CD14-positive monocyte (primary cell): ENCODE measurements at places on chromosomes 7 and 10.

DNA sequence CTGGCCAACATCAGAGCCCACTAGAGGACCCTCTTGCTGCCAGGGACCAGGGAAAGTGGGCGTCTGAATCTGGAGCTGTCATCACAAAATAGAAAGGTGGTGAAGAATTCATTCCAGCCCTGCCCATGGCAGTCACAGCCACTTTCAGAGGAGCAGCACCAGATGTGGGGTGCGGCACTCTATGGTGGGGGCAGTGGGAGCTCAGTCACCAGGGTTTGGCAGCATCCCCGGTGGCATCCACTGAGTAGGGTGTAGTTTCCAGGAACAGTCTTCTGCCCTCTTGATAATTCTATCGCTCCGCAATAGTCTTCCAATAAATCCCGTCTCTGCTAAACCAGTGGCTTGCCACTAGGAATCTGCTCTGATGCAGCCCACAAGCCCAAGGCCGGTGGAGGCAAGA, 108.5 kb upstream of the TCF7L2 start:
- DNase-seq = no peak

DNA sequence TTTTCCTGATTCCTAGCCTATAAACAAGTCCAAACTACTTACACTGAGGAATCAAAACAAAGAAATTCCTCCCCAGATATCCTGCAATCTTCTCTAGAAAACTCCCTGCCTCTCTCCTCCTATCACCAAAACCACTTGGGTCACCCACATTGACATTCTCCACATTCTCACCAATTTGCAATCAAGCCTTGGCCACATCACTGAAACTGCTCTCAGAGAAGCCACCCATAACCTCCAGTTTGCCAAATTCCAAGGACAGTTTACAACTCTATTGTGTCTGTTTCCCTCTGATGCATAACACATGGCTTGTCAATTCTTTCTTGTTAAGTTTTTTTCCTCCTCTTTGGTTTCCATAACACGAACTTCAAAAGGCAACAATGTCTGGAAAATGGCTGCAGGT, 233.5 kb downstream of the XPNPEP1 start:
- DNase-seq = no peak

DNA sequence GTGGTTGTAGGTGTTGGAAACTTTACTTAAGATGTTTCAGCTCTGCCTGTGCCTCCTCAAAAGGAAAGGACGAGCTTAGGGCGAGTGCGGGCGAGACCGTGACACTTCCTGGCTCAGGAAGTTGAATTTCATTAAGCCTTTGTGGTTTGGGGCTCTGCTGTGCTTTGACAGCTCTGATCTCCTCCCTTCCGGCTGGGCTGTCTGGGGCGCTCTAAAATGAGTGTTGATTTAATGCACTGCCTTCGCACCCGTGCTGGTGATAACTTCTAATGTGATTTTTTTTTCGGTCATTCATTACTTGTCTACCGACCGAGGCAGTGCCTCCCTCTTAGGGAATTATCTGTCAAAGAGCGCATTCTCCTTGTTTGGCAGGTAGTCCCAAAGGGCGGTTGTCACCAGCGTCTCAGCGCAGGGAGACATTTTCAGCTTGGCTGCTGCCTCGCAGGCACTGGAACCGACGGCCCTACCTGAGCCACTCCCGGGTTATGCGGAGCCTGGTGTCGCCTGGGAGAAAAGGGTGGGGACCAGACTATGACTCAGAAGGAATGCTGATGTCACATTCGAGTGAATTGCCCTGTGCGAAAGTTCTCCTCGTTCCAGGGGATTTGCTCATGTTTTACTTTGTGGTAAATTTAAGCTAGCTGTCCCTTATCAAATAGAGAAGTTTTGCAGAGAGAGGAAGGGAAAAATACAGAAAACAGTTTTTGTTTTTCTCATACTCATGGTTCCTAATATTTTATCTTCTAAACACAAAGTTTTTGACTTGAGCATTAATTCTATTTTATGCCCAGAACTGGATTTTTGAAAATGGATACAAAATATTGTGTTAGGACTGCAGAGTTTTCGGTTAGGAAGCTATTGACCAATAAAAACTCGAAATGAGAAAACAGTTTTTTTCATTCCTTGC, 920 bp downstream of the TES start:
- DNase-seq = peak; percentile 95

DNA sequence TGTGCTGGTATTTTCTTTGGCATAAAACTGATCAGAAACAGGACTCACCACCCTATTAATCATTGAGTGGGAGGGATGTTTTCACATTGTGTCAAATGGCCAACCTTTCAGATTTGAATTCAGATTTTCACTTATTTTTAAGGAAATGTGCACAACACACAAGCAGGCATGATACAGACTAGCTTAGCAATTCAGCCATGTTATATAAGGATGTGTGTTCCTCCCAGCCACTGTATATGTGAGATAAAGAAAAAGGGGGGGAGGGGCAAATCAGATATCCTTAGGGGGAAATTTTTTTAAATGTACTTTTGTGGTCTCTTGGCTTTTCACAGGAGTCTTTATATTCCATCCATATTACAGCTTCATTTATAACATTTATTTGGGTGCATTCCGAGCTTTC, 3.1 kb downstream of the GAD2 start:
- DNase-seq = no peak

DNA sequence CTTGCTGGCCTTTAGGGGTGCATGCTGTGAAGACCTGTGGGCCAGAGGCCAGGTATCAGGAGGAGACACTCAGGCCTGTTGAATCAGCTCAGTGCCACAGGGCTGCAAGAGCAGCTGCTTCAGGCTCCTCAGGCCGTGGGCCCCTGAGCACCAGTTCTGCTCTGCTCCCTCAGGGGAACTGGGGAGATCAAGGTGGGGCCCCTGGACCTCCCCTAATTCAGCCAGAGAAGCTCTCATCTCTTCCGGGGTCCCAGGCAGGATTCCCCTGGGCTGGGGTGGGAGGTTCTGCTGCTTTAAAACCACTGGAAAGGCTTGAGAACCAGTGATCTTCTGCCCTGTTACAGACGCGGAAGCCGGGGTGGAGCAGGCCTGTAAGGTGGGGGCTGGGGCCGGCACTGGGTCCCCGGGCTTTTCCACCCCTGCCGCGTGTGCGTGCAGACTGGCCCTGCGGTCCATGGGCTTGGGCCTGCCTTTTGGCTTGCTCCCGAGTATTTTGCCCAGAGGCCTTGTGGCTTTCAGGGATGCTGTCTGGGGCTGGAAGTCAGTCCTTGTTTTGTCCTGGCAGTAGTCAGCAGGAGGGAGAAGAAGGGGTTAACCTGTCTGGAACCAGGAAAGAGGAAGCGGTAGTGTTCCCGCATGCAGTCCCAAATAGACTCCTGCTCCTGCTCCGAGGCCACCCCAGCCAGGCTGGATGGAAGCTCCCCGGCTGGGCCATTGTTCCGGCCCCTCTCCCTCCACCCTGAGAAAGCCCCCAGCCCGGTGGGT, 74.3 kb downstream of the LHPP start:
- no peak for DNase-seq

DNA sequence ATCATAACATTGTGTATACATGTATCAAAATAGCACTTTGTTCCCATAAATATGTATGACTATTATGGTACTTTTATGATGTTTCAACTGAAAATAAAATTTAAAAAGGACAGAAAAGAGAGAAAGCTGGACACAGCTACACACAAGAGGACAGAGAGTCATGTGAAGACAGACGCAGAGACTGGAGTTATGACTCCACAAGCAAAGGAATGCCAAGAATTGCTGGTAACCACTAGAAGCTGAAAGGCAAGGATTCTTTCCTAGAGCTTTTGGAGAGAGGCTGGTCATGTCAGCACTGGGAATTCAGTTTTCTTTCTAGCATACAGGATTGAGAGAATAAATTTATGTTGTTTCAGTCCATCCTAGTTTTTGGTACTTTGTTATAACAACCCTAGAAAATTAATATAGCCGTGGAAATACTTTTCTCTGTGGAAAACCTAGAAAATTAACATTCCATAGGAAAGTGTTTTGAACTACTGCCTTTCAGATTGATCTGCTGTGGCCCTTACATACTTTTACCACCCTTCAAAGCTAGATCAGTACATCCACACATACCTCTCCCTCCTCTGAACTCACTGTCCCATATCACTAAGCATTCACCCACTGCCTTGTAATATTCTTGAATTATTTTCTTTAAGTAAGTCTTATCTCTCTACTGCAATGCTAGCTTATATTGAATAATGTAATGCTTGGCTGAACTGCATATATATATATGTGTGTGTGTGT, 575.3 kb downstream of the IPMK start:
- no peak for DNase-seq

- DNase-seq = peak; percentile 36
These were observed 41.3 kb downstream of the CCDC6 start for GRCh38 chr10:59865101-59865500.

- DNase-seq = peak; percentile 77
These were observed 26.0 kb upstream of the MALSU1 start for GRCh38 chr7:23273141-23273599.

DNA sequence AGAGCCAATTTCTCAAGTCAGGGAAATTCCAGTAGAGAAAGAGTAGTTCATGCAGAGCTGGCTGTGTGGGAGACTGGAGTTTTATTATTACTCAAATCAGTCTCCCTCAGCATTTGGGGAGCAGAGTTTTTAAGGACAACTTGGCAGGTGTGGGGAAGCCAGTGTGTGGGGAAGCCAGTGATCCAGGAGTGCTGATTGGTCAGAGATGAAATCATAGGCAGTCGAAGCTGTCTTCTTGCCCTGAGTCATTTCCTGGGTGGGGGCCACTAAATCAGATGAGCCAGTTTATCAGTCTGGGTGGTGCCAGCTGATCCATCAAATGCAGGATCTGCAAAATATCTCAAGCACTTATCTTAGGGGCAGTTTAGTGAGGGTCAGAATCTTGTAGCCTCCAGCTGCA, 194.6 kb upstream of the NRG3 start:
- DNase-seq = no peak

DNA sequence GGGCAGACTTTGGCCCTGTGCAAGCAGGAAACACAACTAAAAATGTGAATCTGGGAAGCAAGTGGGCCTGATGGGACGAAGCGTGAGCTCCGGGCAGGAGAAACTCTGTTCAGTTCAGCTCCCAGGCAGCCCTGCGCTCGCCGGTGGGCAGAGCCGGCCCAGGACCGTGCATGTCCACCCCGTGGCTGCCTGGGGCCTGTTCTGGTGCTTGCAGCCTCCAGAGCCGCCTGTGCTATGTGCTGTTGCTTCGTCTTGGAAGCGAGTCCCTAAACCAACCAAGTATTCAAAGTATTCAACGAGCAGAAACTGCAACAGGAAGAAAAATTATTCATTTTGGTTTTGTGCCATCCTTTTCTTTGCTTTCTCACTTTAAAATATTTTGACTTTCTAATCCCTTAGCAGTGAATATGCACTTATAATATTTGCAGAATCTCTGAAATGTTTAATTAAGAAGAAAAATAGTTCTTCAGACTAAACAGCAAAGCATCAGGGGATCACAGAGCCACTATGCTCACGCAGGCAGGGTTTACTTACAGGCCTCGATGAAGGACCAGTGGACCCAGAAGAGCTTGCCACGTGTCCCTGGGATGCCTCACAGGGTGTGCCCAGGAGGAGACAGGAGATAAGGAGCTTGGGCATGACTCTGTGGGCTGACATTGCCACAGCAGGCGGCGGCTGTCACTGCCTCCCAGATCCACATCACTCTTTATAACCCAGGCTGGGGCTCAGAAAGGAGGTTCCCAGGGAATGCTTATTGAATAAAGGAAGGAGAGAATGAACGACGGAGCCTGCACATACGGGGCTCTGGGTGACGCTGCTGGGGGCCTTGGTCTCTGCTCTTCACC, 45.6 kb downstream of the VIPR2 start:
- no peak for DNase-seq

GRCh38 chr7:156113731-156114130, 301.5 kb upstream of the SHH start:
- no peak for DNase-seq

DNA sequence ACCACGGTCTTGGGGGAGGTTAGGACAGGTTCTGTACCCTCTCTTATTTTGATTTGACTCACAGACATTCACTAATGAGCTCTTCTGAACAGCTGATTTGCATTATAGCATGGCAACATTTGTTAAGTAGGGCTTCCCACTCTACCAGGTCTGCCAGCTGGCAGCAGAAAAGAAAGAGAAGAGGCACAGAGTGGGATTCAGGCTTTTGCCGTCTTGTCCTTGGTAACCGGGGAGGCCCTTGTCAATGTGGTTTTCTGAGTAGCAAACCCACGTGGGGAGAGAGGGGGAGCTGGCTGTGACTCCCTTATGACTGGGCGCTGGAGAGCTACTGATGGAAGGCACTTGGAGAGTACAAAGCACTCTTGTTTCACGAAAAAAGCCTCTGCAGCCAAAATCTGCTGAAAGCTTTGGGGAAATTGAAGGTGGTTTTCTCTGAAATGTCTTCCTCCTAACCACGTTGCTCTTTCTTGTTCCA, 355.3 kb upstream of the GALNT17 start:
- no peak for DNase-seq

DNA sequence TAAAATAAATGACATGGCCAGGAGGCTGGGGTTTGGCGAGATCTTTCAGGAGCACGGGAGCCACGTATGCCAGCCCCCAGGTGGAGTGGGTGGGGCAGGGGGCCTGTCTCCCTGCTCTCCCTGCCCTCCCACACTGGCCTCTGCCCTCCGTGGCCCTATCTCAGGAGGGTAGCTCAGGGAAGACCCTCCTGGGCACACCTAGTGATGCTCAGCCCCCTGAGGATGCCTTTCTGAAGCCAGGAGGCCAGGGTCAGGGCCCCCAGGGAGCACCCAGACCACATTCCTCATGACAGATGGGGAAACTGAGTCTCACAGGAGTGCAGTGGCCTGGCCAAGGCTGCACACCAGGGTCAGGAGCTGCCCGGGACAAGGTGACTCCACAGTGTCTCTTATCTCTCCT, 223.4 kb downstream of the ELFN1 start:
- DNase-seq = no peak

DNA sequence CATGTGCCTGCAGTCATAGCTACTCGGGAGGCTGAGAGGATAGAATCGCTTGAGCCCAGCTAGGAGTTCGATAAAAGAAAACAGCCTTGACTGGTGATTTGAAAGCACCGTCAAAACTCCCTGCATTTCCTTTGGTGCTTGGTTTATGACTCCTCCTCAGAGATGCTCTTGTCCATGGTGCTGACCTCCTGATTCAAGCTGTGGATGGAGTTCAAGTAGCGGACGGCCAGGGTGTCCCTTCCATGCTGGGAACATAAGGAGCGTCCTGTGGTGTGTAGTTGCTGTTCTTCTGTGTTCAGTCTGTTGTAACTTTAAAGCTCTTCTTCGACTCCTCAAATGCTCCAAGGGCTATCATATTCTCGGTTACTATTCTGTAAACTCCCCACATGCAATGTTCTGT, 382.5 kb upstream of the KIAA1217 start:
- DNase-seq = no peak

DNA sequence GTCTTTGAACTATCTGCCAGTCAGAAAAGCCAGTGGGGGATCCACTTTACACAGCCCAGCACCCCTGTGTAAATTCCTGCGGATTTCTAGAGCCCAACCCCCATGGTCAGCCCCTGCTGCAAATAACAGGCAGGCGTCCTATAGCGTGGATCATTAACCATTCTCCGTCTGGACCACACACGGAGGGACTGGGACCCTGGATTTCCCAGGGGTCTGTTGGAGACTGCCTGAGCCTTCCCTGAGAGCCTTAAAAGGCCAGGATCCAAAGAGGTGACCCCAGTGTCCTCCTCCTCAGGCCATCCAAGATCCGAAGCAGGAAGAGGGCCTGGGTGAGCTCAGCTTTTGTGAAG, 11.2 kb upstream of the GRID1 start:
- DNase-seq = no peak
